ENCODE measurements at places on chromosomes 16 and 17.

GRCh38 chr16:17578981-17579874, 108.5 kb upstream of the XYLT1 start:
- DNase-seq = peak; percentile 60

DNA sequence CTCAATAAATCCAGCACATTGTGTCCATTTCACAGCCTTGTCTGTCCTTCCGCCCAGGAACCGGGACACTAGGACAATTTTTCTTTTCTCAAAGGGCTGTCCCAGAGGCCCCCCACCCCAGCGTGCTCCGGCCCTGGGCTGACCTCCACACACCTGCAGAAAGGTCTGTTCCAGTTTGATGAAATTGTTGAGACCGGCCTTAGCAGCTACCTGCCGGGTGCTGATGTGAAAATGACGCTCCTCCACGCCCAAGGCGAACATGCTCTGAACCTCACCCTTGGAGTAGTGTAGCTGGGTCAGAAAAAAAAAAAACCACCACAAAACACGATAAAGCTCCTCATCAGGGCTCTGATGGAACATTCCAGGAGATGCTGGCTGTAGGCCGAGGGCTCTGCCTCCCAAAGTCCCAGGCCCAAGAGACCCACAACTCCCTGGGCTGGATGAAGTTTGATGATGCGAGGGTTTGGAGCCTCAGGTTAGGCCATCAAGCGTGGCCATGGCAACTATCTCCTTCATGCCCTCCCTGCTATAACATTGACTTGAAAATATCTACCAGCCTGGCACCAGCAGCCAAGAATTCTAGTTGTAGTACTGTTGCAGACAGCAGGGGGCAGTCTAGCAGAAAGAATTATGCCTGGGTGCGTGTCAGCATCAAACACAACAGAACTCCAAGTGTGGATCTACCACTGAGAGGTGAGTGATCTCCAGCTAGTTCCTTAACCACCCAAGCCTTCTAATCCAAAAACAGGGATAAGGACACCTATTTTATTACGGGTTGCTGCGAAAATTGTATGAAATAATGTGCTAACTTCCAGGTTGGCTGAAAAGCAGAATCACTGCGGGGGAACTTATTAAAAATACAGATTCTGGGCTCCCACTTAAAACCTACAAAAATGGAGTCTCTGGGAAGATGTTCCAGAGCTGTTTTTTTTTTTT, 62.1 kb downstream of the RMI2 start:
- peak; percentile 77 for DNase-seq

DNA sequence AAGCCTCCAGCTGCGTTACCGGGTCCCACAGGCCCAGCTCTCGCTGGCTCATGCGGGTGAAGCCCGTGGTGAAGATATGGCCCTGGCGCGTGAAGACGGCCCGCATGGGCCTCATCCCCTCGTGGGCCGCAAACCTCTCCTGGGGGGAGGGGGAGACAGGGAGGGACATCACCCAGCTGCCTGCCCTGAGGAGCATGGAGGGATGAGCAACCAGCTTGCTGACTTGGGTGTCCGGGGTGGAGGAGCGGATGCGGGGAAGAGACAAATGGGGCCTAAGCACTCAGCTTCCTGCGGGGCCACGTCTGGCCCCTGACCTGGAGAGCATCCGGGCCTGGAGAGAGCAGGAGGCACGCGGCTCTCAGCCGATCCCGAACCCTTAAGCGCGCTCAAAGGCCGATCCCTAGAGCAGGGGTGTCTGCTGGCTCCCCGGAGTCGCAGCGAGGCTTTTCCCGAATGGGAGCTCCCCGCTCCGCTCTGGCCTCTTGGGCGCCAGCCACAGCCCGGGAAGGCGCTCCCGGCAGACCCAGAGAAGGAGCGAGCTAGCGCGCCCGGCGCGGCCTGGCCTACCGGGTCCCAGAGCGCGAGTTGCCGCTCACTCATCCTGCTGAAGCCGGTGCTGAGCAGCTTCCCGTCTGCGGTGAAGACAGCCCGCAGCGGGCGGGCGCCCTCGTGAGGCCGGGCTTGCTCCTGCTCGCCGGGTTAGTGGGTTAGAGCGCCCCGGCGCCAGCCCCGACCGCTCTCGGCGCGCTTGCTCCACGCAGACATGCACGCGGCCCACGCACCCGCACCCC, 5.0 kb downstream of the CORO6 start:
- DNase-seq = peak; percentile 84

GRCh38 chr17:64209356-64209941, 53.6 kb downstream of the TEX2 start:
- no peak for DNase-seq

DNA sequence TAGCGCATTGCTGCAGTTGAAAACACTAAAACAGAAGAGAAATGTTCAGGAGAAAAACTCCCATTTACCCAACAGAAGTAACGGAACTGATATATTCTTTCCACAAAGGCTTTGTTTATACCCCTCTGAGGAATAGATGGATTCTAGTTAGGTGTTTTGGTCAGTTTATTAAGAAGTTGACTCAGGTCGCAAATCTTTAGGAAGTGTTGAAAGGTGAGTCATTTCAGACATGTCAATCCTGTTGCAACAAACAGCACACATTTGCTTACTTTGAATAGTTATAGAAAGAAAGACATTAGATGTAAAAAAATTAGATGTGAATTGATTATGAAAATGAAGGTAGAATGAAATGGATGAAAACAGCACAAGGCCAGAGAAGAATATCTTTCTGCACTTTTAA, 941.0 kb downstream of the KCNJ2 start:
- DNase-seq = no peak

DNA sequence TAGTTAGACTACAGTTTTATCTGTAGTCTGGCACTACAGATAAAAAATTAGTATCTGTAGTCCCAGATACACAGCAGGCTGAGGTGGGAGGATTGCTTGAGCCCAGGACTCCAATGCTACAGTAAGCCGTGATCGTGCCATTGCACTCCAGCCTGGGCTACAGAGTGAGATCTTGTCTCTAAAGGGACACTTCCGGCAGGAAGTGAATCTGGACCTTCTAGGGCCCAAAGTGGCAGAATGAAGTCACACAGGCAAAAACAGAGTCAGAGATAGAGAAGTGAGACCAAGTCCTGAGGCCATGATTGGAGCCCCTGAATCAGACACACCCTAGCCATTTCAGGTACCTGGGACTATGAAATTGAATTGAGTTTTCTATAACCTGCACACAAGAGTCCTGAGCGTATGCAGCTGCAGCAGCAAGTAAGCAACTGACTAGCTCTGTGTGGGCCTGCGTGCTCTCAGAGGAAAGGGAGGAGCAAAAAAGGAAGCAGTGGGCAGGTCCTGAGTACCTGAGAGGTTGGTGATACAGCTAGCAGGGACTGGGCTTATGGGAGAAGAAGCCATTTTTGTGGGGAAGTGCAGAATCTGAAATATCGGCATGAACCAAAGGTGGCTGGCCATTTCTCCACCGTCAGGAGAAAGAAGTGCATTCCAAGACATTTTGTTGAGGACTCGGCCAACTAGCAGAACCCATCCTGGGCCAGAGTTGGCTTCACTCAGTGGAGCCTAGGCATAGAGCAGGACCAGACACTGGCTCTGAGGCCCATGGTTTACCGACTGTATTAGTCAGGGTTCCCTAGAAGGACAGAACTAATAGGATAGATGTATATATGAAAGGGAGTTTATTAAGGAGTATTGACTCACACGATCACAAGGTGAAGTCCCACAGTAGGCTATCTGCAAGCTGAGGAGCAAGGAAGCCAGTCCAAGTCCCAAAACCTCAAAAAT, 27.2 kb upstream of the BRD7 start:
- DNase-seq = no peak

DNA sequence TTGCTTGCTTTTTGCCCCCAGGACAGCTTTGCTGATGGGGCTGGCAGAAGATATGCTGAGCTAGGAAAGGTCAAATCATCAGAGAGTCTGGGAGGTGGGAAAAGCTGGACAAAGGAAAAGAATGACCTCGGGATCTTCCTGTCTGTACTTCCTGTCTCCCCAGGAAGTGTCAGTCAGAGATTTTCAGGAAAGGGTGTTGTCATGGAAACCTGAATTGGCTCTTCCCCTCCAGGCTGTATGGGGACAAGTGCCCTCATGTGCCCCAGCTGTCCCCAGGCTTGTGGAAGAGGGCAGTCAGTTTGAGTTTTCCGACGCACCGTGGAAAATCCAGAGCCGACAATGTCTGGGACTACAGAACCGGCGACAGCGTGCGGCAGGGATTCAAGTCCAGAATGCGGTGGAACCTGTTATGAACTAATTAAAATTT, 122.7 kb upstream of the ZFHX3 start:
- no peak for DNase-seq

DNA sequence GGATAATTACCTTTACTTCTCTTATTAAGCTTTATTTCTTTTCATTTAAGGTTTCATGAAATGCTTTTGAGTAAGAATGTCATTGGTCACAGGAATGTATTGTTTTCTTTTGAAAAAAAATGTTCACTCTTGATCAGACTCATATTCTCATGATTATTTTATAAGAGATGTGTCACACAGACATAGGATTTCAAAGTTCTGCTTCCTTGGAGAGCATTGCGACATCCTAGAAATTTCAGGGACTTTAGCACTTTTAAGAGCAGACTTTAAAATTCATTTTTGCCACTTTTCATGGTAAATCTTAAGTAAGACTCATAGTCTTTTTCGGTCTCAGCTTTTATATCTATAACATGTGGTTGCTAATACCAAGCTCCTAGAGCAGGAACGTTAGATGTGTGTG, 314.7 kb downstream of the CDH8 start:
- DNase-seq = no peak

GRCh38 chr16:15485175-15485574, 50.8 kb downstream of the BMERB1 start:
- no peak for DNase-seq

DNA sequence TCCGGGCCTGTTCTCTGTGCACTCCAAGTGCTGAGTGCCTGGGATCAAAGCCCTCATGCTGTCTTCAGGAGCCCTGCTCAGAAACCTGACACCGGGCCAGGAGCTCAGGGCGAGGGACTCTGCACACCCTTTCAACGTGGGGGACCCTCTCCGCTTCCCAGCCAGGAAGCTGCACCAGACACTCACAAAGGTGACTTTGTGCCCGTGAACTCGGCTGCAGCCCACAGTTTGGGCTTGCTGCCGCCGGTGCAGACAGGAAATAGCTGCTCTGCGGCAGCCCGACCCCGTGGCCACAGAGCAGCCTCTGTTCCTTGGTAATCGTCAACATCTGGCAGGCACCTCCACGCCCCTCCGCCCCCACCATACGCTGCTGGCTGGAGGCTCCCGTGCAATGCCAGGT, 93.4 kb upstream of the METRNL start:
- DNase-seq = peak; percentile 73

GRCh38 chr17:80980397-80981061, 11.1 kb upstream of the CHMP6 start:
- no peak for DNase-seq

GRCh38 chr17:50187394-50187725, 14.1 kb downstream of the COL1A1 start:
- no peak for DNase-seq

GRCh38 chr17:17900615-17901520, 64.1 kb upstream of the SREBF1 start:
- DNase-seq = no peak

- peak; percentile 52 for DNase-seq
Measured at GRCh38 chr17:7351665-7352502, at the start of gene KCTD11. Gene KCTD11, plus strand, starts transcription at chr17:7352162.

GRCh38 chr17:8885967-8886684, 18.7 kb upstream of the PIK3R6 start:
- peak; percentile 34 for DNase-seq

GRCh38 chr16:67928561-67929364, 2.9 kb downstream of the CTRL start:
- peak; percentile 64 for DNase-seq

- DNase-seq = no peak
Measured at GRCh38 chr17:72421128-72422092, 300.6 kb downstream of the SOX9 start.

GRCh38 chr16:19888834-19889233, 4.2 kb upstream of the GPRC5B start:
- DNase-seq = no peak

DNA sequence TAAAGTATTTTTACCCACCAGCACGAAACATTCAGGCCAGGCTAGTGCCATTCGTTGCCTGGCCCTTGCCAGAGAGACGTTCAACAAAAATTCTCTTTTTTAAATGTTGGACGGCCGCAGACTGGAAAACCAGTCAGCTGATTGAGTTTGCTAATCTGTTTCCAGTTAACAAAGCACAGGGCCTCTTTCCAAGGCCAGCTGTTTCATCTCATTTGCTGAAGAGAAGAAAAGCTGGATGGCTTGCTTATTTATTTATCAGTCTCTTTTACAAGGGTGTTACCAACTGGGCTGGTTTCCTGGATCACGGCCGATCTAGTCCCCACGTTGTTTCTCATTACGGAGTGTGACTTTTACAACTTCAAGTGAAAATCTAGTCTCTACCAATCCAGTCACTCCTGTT, 418.7 kb upstream of the DYNLRB2 start:
- DNase-seq = no peak

DNA sequence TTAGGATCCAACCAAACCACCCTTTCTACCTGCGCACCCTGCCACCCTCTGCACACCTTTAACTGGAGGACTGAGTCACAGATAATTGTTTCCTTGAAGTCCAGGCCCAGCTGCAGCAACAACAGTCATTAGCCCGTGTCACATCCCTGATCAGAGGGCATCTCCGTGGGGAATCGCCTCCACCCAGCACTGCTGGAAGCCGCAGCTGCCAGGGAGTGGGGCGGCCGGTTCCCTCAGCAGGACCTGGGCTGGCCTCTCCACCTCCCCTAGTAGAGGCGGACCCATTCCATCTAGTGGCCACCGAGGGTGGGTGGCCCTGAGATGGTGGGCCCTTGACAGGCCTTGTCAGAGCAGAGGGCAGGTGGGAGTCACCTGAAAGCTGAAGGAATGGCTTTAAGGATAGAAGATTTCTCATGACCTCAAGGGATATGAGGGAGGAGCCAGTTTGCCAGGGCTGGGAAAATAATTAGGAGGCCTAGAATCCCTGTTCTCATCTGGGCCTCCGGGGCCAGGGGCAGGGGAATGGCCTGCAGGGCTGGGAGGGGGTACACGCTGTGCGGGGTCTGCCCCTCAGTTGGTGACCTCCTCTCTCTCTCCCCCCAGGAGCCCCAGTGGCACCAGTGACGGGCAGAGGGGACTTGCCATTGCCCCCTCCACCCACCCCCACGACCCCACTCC, 6.2 kb downstream of the PRSS53 start:
- no peak for DNase-seq

- DNase-seq = no peak
Measured at GRCh38 chr17:68382582-68383085, 74.7 kb downstream of the WIPI1 start.

- DNase-seq = no peak
Measured at GRCh38 chr17:58327363-58328194, 1.0 kb downstream of the TSPOAP1 start.

- DNase-seq = peak; percentile 73
Measured at GRCh38 chr16:30112197-30113030, 923 bp downstream of the GDPD3 start.

- DNase-seq = no peak
Measured at GRCh38 chr17:2466931-2467330, 44.8 kb downstream of the METTL16 start.

- DNase-seq = no peak
Measured at GRCh38 chr16:50301626-50302471, 35.5 kb downstream of the ADCY7 start.

- no peak for DNase-seq
Measured at GRCh38 chr17:5203908-5204294, 12.2 kb upstream of the ZNF594 start.

- DNase-seq = no peak
Measured at GRCh38 chr17:36118477-36119353, 15.1 kb downstream of the CCL4 start.

Data from naive thymus-derived CD8-positive, alpha-beta T cell (primary cell).